ENCODE measurements at places on chromosomes 2 and 18.
A peak's percentile ranks its signal among the peaks of the same experiment; 100 is the strongest.

GRCh38 chr2:74391209-74391579 lies 11.1 kb upstream of the DCTN1 start:
- DNase-seq: no peak

DNA sequence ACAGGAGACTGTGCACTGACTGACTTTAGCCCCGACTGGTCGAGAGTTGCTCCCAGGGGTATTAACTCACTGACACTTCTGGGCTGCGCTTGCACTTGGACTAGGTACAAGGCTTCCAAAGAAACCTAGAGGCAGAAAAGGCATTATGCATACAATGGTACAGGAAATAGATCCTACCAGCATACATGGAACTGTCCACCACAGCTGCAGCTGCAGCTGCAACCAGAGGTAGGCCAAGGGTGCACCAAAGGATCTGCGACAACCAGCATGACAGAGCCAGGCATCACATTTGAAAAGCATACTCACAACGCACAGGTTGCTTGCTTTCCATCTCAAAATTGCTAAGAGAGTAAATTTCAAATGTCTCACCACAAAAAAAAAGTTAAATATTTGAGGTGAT lies 22.6 kb upstream of the PGAP1 start:
- no peak for DNase-seq

DNA sequence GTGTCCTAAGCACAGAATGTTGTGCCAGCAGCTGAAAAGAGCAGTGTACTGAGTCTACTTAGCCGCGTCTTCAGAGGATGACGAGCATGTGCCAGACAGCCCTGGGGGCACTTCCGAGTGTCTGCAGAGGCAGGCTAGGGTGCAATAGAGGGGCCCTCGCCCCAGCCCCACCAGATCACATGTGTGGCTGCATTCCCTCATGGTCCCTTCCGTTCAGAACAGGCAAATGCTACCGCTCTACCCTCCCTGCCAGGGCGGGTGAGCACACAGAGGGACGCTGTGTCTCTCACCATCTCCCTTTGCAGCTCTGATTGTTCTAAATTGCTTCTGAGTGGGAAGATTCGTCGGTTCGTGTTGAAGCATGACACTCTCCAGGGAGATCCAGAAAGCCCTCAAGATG lies 212.2 kb upstream of the RAB12 start:
- DNase-seq: no peak

GRCh38 chr2:100895934-100896685 lies 76.2 kb downstream of the NPAS2 start:
- no peak for DNase-seq

GRCh38 chr18:64474773-64475172 lies 325.9 kb upstream of the LINC00305 start:
- DNase-seq: no peak

DNA sequence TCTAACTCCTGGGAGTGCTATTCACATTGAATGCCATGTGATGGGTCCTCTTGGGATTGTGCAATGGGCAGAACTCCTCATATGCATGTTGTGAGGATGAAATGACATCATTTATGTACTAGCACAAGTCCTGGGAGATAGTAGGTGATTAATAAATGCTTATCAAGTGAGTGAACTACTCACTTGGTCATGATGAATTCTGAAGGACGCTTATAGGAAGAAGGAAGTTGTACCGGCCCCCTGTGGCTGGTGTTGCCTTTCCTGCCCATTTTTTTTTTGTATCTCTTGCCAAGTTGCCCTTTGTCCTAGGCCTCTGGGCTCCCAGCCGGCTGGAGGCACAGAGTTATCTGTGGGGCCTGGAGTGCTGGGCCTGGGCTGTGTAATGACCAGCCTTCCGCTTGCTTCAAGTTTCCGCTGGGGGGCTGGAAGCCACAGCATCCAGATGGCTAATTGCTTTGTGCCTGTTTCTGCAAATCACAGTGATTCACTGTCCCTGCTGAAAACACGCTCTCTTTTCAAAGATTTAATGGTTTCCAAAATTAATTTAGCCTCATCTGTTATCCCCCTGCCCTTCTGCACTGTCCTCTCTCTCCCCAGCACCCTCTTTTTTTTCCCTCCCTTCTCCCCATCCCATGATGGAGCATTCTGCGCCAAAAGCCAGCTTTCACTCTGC lies 33.7 kb upstream of the MRPL33 start:
- DNase-seq: peak; percentile 88

DNA sequence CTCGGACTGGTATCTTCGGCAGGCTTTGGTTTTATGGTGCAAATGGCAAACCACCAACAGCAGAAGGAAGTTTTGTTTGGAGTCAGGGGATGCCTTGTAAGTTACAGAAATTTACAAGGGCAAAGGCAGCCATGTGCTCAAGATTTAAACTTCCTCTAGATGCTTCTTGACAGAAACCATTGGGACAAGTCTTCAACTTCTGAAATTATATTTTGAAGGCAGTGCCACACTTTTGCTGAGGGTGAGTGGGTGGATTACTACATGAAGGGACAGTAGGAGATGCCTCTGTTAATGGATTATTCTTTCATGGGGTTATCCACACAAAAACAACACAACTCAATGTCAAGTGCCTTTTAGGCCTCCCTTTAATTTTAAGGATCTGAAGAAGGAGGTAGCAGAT lies 97.9 kb downstream of the VAPA start:
- DNase-seq: no peak

DNA sequence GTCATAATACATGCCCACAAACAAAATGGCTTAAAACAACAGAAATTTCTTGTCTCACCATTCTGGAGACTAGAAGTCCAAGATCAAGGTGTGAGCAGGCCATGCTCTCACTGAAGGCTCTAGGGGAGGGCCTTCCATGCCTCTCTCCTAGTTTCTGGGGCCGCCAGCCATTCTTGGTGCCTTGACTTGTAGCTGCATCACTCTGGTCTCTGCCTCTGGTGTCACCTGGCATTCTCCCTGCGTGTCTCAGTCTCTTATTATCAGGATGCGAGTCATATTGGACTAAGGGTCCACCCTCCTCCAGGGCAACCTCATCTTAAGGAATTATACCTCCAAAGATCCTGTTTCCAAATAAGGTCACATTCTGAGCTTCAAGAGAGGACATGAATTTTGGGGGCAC lies 76.1 kb downstream of the KCNF1 start:
- DNase-seq: no peak
